ENCODE measurements at places on chromosomes 6 and 20.

DNA sequence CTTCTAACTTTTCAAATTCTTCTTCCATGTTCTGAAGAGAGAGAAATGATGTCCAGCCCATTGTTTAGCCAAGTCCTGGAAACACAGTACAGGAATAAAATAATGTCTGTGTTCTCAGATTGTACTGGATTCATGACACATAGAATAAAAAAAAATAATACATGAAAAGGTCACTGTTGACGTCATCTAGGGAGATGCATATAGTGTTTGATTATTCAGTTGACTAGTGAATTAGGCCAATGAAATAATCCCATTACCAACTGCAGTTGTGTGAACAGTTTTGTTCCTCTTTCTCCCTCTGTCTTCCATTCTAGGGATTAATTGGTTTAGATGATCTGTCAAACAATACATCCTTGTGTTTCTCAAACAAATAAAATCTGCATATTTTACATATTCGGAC is 222.8 kb downstream of the ALDH8A1 start:
- DNase-seq: no peak

DNA sequence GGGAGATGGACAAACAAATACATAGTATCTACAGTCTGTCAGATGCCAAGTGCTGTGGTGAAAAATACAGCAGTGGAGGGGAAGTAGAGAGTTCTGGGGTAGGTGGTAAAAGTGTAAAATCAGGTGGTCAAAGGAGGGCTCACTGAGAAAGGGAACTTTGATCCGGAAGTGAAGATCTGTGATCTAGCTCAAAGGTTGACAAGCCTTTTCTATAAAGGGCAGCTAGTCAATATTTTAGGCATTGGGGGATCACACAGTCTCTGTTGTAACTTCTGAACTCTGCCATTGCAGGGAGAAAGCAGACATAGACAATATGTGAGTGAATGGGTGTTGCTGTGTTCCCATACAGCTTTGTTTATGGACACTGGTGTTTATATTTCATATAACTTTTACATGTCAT is 38.6 kb downstream of the SH3BGRL2 start:
- DNase-seq: no peak

- DNase-seq: no peak
Observed at GRCh38 chr6:123550052-123550617, 86.6 kb downstream of the TRDN start.

DNA sequence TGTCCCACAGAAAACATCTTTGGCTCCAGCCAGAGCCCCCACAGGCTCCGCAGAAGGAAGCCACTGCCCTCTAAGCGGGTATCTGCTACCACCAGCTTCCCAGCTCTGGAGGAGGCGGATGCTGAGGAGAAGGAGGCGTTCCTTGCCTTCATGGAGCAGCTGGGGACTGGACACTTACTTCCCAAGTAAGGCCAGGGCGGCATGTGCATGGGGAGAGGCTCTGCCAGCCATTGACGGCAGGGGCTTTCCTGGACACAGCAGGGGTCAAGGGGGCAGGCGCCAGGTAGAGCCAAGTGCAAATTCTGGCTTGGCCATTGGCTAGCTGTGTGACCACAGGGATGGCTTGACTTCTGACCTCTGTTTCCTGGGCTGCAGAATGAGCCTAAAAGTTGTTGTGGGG is 17.8 kb downstream of the RAB44 start:
- no peak for DNase-seq

DNA sequence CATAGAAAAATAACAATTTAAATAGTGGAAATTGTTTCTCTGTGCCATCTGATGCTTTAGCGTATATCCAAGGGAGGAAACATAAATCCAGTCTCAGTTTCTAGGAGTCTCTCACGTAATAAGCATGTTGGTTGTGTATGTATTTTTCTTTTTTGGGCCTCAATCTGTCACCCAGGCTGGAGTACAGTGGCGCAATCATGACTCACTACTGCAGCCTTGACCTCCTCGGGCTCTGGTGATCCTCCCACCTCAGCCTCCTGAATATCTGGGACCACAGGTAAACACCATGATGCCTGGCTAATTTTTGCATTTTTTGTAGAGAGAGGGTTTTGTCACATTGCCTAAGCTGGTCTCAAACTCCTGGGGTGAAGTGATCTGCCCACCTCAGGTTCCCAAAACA is 78.6 kb upstream of the PLN start:
- no peak for DNase-seq

DNA sequence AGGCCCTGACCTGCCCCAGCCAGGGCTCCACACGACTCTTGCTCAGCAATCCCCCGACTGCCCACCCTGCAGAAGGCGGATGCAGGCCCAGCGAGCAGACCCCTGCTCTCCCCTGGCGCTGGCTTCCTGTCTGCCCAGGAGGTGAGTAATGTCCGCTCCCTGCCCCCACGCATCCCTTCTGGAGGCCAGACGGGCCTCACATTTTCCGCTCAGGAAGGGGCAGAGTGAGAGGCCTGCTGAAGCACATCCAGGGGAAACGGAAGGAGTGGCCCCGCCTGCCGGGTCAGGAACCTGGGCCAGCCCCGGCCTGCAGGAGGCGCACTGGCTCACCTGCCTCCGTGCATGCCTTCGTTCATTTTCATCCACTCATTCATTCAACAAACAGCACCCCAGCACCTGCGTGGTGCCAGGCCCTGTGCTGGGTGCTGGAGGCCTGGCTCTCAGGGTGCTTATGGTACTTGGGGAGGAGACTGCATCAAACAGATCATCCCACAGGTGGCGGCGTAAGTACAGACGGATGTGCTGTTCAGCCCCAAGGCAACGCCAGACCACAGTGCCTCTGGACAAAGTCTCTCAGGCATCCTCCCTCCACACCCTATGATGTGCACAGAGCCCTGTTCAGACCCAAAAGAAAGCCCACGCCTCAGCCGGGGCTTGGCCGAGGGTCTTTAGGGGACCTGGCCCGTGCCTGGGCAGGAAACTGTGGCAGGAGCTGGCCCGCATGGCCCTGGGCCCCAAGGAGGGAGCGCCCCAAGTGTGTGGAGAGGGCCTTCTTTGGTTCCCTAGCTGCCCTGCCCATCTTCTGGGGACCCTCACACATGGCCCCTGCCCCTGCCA is 112.1 kb downstream of the ASXL1 start:
- DNase-seq: no peak

DNA sequence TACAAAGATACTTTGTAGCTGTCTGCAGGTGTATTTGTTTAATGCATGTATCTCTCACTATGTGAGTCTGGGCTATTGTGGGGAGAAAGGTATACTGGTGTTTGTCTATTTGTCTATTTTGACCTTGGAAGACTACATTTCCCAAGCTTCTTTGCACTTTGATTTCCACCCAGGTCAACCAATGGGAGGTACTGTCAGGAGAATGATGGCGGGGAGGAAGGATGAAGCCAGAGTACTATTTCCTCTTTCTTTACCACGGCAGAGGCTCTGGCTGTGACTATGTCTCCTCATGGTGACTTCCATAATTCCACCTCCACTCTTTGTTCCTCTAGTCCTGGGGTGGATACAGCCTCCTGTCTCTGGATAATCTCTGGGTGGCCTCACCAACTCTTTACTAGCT is 23.1 kb downstream of the LBP start:
- DNase-seq: no peak

DNA sequence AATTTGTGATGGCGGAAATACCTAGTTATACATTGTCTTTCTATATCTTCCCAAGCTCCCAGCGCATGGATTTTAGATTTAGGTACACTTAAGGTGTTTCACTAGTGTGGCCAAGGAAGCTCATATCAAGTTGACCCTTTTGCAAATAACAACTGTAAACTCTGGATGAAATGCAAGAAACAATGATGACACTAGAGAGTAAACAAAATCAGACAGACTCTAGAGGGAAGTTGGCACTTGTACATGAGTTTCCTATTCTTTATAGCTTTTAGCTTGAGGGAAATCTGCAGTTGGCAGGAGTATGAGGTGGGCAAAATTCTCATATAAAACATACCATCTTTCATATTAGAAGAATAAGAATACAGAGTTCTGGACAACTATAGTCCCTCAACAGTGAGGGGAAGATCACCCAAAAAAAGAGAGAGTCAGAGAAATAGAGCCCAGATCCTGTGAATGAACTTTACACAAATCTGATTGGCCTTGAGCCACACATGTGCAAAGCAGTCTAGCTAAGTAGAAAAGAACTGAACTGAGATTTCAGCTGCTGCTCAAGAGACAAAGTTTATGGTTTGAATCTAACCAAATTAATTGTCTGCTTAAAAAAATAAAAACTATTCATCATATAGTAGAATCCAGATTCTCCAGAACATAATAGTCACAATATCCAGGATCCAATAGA is 26.1 kb downstream of the TXLNB start:
- DNase-seq: no peak

DNA sequence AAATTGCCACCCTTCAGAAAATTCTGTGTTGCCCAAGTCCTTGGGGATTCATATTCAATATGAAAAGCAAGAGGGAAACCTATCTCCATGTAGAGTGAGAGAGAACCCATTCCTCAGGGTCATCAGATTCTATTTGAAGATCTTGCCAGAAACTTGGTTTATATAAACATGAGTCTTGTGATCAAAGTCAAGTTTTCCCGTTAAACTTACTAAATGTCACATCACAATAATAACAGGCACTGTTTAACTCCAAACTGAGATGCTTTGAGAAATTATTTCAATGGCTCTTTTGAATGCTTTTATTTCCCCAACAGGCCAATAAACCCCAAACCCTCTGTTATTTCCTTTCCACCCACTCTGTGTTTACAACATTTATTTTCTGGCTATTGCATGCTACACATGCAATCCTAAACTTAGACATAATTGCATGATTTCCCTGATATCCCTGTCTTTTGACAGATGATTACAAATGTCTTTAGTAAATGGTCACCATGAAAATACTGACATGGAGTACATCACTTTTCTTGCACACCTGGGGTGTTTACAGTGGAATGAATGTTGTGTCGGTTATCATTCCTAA is 31.1 kb upstream of the SSTR4 start:
- DNase-seq: no peak

- DNase-seq: no peak
Observed at GRCh38 chr20:63518946-63519667, 1.5 kb upstream of the PPDPF start.

DNA sequence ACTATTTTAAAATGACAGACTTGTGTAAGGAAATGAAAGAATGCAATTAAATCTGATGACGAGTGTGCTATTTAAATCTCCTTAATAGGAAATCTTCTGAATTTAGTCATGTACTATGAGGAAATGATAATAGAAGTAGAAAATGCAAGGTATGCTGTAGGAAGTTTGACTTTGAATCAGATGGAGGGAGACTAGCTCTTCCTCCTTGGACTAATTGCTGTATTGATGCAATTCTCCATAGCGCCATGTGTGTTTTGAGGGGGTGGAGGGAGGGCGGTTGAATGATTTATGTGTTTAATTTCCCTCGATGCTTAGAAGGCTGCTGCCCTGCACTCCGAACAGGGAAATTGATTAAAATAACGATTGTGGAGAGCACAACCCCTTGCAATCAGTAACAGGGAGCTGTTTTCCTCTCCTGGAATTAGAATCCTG is 214.4 kb upstream of the PRND start:
- no peak for DNase-seq

DNA sequence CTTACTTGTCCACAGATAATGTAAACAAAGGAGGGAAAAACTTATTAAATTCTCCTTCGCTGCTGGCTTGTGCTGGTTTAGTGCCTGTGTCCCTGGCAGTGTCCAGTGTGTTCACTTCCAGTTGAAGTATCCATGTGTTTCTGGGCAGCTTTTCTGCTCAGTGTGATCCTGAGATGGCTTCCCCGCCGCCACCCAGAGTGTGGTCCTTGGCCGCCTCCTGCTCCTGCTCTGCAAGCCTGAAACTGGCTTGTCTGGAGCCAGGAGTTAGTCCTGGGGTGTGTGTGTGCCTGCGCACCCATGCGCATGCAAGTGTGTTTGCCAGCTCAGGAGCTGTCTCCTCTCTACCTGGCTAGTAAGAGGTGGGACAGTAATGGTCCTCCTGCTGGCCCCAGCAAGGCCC is 7.2 kb downstream of the BTBD3 start:
- no peak for DNase-seq

DNA sequence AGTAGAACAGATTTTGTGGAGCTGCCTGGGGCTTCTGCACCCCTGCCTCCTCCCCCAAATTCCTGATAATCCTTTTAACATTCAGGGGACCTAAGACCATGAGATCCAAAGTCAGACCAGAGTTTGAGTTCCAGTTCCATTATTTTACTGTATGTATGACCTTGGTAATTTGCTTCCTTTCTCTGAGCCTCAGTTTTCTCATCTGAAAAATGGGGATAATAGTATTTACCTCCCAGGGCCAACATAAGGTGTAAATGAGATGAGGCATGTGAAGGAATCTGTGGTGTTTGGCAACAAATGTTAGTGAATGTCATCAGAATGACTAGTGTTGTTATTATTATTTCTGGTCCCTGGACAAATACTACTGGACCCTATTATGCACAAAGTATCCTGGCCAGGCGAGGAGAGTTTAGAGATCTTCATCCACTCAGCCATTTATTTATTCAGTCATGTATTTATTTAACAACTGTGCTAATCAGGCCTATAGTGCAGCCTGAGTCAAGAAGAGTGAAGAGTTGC is 47.3 kb downstream of the CDH22 start:
- no peak for DNase-seq

DNA sequence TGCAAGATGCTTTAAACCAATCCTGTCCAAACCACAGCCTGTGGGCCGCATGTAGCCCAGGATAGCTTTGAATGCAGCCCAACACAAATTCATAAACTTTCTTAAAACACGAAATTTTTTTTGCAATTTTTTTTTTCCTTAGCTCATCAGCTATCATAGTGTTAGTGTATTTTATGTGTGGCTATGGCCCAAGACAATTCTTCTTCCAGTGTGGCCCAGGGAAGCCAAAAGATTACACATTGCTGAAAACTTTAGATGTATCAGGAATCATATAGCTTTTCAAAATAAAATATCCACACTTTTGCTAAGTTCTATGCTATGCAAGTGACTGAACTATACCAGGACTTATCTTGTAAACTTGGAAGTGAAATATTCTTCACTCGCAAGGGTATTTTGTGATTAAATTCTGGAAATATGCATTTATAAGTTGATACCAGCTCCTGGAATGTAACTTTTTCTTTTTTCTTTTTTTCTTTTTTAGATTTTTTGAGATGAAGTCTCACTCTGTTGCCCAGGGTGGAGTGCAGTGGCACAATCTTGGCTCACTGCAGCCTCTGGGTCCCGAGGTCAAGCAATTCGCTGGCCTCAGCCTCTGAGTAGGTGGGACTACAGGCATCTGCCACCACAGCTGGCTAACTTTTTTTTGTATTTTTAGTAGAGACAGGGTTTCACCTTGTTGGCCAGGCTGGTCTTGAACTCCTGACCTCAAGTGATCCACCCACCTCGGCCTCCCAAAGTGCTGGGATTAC is 49.8 kb downstream of the MTHFD1L start:
- no peak for DNase-seq

- DNase-seq: peak; percentile 60
Observed at GRCh38 chr20:37914672-37915433, 11.9 kb downstream of the VSTM2L start.

DNA sequence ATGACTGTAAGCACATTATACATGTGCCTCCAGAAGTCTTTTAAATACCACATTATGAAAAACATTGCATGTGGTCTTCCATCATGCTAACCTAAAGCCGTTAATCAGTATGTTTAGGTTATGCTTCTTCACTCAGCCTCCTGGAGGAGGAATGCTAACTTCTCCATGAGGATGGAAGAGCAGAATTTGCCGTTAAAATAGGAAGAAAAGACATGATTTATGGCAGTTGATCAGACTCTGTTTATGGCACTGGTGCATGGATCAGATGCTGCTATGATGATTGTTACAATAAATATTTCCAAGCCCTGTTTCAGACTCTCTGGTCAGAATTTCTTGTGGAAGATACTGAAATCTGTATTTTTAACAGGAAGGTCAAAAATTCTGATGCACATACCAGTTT is 31.7 kb downstream of the MAP3K4 start:
- DNase-seq: no peak

Measured in mesothelial cell of epicardium (in vitro differentiated cells).